Stimulated activated CD8-positive, alpha-beta memory T cell treated with anti-CD3 and anti-CD28 coated beads, Interleukin-7, amount 100 ng/mL, for 24 hours (primary cell): ENCODE measurements at places on chromosomes 1 and 21.

DNA sequence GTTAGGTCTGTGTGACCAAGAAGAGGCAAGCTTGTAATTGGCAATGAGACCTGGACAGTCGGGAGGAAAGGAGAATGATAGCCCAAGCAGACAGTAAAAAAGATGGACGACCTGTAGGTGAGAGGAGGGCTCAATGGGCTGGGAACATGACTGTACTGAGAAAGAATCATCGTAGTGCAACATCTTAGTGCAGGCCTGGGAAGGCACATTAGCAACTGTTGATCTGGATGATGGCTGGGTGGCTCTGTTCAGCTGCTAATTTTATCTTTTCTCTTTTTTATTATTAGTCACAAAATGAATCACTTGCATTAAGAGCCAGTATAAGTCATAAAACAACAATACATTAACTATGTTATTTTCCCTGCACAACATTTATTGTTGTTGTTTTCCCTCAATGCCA is 32.9 kb downstream of the IFI44 start:
- DNase-seq: no peak

DNA sequence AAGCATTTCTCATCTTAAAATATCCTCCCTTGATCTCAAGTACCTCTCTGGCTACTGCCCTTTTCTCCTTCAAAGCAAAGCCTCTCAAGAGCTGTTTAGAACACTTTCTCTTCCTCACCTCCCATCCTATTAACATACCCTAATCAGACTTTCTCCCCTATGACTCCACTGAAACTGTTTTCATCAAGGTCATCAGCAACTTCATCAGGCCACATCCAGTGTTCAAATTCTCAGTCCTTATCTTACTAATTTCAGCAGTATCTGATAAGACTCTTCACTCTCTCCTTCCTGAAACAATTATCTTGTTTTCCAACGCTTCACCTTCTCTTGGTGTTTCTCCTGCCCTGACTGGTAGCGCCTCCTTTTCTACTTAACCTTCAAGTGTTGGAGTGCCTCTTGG is 1.5 kb upstream of the RAP1A start:
- no peak for DNase-seq

DNA sequence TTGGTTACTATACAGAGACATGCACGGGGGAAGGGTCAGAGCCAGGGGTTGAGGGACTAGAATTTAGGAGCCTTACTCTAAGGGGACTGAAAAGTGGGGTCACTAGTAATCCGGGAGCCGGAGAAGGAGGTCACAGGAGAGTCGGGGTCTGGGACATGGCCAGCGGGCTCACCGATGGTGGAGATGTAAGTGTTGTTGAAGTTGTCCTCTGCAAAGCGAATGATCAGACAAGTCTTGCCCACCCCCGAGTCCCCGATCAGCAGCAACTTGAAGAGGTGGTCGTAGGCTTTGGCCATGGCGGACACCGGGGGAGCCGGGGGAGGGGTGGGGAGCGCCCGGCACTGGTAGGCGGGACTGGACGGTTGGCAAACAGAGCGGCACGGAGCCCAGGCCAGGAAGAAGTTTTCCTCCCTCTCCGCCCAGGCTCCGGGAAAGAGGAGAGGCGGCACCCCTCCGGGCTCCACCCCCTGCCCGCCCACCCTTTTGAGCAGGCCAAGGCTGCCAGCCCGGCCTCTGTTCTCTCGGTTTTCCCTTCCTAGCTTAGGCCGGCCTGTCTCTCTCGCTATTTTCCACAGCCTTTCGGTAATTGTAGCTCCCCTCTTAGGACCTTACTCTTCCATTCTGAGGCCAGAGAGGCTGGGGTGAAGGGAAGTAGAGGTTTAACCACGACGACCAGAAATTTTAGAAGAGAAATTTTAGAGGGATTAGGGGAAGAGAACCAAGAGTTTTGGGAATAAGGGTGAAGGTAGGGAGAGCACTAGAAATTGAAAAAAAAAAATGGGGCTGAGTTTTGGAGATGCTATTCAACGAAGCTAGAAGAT is at the start of gene RAB13:
Gene RAB13 (minus strand): TSS at position 399 of the 821 bp plus-strand sequence. CDS start 103 bp downstream, at position 296.
- no peak for DNase-seq

DNA sequence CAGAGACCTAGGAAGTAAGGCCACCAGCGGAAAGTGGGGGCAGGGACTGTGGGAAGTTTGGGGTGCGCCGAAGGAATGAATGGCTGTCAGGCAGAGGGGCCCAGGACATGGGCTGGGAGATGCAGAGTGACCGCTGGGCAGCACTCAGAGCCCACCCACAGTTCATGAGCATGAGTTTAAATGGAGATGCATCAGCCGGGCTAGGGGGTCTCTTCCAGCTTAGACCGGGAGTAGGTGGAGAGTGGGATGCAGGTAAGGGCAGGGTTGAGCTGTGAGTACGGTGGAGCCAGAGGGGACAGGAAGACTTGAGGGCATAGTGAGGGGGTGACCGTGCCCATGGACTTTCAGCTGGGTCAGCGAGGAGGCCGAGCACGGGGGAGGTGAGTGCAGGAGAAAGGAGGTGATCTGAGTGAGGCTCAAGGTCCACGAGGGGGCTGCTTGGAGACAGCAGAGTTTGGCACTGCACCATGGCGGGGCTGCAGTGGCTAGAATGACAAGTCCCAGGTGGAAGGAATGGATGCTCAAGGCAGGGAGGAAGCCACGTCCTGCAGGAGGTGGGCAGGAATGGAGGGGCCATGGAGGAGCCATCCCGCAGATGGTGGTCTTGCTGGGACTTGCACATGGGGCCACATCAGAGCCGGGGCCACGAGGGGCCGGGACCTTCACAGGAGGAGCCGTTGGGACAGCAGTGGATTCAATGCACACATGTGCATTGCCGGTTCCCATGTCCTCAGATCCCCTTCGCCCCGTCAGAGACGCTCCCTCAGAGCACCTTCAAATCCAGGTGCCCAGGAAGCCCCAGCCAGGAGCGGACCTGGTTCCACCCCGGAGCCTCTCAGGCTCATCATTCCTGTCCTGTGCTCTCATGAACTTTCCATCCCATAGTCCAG is 34.9 kb downstream of the UBASH3A start:
- DNase-seq: no peak

DNA sequence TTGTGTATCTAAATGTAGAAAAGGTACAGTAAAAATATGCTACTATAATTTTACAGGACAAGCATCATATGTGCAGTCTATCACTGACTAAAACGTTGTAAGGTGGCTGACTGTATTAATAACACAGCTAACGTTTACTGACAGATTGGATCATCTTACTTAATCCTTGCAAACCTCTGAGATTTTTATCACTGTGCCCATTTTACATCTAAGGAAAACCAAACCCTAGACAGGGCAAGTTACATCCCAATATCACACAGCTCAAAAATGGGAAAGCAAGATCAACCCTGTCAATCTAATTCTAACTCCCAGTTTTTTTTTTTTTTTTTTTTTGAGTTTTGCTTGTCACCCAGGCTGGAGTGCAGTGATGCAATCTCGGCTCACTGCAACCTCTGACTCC is 7.5 kb upstream of the RIT1 start:
- no peak for DNase-seq

- no peak for DNase-seq
These were observed 53.7 kb upstream of the CACYBP start for GRCh38 chr1:174946031-174946430.

DNA sequence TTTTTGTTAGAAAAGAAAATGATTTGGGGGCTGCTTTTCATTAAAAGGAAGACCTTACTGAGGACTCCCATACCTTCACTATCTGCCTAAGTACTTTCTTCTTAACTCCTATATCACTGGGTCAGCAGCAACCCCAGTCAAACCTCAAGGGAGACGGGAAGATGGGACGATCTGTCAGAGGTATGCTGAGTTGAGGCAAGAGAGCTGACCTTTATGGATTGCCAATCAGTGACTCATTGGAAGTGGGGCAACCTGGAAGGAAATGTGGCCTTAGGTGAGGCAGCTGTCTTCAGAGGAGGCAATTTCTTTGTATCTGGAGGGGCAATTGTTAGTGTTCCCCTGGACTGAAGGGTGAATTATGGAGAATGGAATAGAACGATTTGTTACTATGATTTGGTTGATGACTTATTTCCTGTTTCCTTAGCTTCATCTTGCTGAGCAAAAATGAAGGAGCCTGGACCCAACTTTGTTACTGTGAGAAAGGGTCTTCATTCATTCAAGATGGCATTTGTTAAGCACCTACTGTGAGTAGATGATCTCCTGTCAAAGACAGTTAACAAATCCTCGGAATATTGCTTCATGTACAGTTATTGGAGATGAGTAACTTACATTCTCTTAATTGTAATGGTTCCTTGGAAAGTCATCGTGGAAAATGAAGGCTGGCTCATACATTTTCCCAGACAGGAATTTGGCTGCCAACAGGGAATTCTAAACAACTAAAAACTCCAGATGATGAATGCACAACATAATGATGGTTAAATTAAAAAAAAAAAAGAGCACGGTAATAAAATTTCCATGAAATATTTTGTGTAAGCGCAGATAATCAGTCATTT is 134.7 kb upstream of the KCNJ15 start:
- no peak for DNase-seq

- no peak for DNase-seq
These were observed 20.7 kb upstream of the PEF1 start for GRCh38 chr1:31665234-31665878.
